Activated T-cell treated with anti-CD3 and anti-CD28 coated beads, Interleukin-2, amount 50 U/mL, for 72 hours (primary cell): ENCODE measurements at places on chromosomes 7 and 10. TPM values are rescaled to one million over a fixed set of nuclear protein-coding genes. Genes with fewer than 3 reads are reported as not detected.
A peak's percentile ranks its signal among the peaks of the same experiment; 100 is the strongest.

FOXI2 gene
- total RNA-seq: not detected

CALHM3 gene
- total RNA-seq: not detected

DNA sequence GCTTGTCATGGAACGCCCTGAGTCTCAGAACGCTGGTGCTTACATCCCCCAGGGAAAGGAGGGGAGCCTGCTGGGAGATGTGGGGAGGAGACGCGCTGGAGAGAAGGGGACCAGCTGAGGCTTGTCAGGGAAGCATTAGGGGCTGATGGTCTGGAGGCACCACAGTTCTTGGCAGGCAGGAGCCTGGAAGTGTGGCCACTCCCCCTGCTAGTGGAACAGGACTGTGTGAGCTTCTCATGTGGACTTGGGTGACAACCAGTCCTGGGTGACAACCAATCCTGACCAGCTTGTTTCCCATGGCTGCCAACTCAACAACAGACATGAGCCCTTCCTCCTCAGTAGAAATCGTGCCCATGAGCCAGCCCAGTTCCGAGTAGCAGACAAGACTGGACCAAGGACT lies 87.8 kb downstream of the SPDYE5 start:
- no peak for DNase-seq

- peak; percentile 59 for DNase-seq
Measured at GRCh38 chr7:93036807-93037206, 81.0 kb downstream of the SAMD9 start.
